Esophagus squamous epithelium (tissue), 5 donors: ENCODE measurements at places on chromosomes 4 and X.

DNA sequence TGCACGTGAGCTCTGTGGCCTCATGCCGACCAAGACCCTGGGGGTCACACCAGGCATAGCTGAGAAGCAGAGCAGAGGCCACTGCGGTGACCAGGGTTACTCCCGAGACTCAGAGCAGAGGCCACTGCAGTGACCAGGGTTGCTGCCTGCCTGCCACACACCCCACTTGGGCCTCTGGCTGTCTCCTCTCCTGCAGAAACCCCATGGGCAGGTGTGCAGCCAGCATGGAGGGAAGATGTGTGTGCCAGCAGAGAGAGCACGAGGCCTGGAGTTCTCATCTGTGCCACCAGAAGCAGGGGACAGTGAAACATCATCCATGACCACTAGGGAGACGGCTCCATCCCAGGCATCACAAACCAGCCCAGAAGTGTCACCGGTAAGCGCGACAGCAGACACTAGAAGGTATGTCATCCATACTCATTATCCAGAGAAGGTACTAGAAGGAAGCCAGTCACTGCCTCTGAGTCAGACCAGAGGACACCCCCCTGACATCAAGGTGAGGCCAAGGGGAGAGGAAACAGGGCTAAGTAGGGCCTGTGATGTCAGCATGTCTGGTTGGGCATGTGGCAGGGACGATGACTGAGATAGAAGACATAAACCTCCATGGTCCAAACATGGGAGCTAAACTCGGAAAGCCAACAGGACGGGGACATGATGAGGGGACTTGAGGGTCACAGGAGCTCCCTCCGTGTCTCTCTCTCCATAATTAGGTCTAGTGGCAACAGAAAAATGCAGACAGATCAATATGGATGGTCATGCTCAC, 24.2 kb upstream of the SPON2 start:
- no peak for DNase-seq

- DNase-seq, result no peak
Measured at GRCh38 chr4:55866290-55866907, 13.0 kb downstream of the EXOC1 start.

GRCh38 chr4:39591290-39591689, 47.4 kb downstream of the SMIM14 start:
- no peak for DNase-seq

- no peak for DNase-seq
Measured at GRCh38 chr4:1012034-1012739, 761 bp downstream of the FGFRL1 start.

- no peak for DNase-seq
Measured at GRCh38 chr4:43244688-43245382, 352.3 kb downstream of the GRXCR1 start.

- no peak for DNase-seq
Measured at GRCh38 chr4:24013668-24014422, 124.0 kb upstream of the PPARGC1A start.

DNA sequence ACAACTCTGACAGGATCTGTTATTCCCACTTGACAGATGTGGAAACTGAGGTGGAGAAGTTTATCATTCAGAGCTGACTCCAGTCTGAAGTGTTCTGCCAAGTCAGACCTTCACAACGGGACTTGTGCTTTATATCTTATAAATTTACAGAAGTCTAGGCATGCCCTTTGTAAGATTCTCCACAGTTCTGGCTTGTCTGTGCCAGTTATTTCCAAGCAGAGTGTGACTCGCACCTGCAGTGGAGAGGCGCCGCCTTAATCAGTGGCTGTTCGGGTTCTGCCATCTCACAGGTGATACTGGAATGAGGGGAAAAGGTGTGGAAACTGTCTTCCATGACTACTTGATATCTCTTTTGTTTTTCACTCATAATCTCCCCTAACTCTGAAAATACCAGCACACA, 63.2 kb downstream of the CPEB2 start:
- no peak for DNase-seq

GRCh38 chr4:153419673-153420278, 46.4 kb upstream of the TMEM131L start:
- no peak for DNase-seq

DNA sequence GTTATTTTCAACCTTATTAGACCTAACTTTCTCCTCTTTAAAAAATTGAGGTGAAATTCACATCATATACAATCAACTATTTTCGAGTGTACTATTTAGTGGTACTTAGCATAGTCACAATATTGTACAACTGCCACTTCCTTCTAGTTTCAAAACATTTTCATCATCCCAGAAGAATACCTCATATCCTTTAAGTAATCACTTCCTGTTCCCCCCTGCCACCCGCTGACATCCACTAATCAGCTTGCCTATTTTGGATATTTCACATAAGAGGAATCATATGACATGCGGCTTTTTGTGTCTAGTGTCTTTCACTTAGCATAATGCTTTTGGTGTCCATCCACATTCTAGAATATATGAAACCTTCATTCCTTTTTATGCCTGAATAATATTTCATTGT, 10.0 kb upstream of the PPA2 start:
- DNase-seq, result no peak

GRCh38 chr4:175068266-175068665, 150.1 kb downstream of the ADAM29 start:
- no peak for DNase-seq

DNA sequence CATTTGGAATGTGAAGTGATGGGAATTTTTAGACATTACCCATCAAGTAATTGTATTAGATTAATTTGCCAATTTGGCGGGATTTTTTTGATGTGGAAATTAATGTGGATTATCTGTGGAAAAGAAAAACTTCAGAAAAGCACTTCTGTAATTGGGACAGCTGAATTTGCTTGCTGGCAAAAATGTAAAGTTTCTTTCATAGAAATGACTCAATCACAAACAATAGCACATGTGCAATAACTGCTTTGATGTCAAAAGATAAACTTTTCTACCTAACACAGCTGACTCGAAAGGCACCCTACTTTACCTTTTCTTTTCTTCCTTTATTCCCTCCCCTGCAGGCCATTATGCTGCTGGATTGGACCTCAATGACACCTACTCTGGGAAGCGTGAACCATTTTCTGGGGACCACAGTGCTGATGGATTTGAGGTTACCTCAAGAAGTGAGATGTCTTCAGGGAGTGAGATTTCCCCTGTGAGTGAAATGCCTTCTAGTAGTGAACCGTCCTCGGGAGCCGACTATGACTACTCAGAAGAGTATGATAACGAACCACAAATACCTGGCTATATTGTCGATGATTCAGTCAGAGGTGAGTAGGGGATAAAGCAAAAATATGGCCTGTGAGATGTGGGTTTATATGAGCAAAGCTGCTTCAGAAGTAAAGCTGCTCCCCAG, 1.4 kb downstream of the AREG start:
- DNase-seq, result no peak

GRCh38 chr4:135917011-135917410, 1615.3 kb downstream of the PCDH18 start:
- DNase-seq, result no peak

DNA sequence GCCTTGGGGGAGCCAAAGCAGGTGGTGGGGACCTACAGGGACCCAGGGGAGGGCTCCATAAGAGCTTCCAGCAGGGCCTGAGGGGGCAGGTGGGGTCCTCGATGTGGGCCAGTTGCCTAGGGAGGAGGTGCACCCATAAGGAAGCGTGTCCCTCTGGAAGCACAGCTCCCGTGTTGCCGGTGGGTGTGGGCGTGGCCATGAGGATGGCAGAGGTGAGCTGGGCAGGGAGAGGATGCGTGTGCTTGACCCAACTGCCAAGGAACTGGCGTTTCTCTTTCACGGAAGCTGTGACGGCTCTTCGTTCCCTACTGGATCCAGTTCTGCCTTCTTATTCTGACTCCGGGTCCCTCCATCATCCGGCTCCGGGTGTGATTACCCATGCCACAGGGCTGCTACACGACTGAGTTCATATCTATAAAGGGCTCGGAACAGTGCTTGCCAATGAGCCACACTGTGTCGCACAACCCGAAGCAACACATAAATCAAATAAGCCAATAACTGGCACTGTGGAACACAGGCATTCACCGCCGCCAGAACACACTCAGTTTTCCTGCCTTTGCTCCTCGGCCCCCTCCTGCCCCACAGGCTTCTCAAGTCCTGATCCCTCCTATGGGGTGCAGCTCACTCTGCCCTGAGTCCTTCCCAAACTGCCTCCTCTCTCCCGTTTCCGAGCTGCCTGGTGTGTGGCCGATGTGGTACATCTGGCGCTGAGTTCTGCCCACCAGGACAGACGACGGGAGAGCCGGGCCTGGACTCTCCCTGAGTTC, 35.5 kb downstream of the RNF212 start:
- no peak for DNase-seq

GRCh38 chrX:12974796-12975669, at the start of gene TMSB4X:
TSS of gene TMSB4X (plus strand) at chrX:12975110.
- peak; percentile 47 for DNase-seq

GRCh38 chrX:100319716-100320115, 90.4 kb downstream of the PCDH19 start:
- no peak for DNase-seq

- DNase-seq, result no peak
Measured at GRCh38 chr4:38832624-38833528, 23.7 kb downstream of the TLR6 start.

DNA sequence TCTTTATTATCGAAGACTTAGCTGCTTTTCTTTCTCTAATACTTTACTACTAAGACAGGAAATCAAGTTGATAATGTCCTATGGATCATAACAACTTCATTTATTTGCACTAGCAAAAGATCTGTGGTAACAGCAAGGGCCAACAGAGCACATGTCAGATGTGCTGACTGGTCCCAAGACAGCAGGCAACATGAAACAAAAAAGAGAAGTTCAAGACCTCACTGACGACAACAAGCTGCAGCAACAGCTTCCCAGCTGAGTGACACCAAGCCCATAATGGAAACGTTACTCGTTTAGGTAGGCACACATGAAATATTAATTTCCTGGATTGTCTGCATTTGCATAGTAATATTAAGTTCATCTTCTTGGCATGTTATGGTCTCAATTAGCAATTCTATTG, 126.9 kb downstream of the UNC5C start:
- DNase-seq, result no peak

DNA sequence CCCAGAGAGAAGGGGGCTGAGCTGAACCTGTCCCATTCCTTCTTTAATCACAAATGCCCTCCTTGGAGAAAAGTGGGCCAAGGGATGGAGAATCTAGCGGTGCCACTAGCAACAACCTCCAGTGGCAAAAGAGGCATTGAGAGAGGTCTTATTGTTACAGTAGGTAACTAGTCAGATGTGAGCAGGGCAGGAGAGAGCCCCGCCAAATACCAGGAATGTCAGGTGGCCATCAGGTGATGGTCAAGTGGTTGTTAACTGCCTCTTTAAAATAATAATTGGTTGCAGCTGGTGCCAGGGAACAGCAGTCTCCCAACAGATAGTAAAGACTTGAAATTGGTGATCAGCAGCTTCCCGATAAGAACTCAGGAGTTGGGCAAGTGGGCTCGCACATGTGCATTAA, 116.1 kb downstream of the EVC2 start:
- no peak for DNase-seq

- no peak for DNase-seq
Measured at GRCh38 chr4:88756149-88756548, 58.5 kb upstream of the NAP1L5 start.

DNA sequence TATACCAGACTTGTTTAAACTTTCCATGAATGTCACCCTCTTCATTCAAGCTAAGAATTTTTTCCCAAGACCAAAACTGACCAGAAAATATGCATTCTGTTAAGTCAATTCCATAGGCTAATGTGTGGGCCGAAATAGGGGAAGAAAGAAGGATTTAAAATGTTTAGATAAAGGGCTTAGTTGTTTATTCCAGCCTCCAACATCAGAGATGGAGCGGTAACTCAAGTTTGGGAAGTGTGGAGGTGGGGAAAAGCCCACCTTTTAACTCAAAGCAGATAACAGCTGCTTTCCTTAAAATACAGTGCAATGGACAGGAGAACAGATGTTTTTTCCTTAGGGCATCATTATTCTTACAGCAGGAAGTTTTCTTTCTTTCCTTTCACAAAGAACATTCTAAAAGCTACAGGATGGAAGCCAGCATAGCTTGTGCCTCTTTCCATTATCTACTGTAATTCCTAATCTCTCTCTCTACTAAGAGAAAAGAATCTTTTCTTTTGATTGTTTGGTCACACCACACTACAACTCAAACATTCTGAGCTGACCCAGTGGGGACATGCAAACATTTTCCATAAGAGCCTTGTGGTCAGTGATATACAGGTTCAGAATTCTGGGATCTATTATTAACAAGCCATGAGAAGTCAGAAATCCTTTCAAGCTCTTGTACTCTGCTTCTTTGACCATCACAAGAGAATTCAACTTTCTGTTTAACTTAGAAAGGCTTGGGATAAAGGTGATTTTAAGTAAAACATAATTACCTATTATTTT, 101.6 kb downstream of the PDE5A start:
- DNase-seq, result no peak

GRCh38 chr4:35461931-35462659, 782.2 kb downstream of the ARAP2 start:
- DNase-seq, result no peak

- no peak for DNase-seq
Measured at GRCh38 chr4:53557669-53558064, 33.6 kb downstream of the LNX1 start.

DNA sequence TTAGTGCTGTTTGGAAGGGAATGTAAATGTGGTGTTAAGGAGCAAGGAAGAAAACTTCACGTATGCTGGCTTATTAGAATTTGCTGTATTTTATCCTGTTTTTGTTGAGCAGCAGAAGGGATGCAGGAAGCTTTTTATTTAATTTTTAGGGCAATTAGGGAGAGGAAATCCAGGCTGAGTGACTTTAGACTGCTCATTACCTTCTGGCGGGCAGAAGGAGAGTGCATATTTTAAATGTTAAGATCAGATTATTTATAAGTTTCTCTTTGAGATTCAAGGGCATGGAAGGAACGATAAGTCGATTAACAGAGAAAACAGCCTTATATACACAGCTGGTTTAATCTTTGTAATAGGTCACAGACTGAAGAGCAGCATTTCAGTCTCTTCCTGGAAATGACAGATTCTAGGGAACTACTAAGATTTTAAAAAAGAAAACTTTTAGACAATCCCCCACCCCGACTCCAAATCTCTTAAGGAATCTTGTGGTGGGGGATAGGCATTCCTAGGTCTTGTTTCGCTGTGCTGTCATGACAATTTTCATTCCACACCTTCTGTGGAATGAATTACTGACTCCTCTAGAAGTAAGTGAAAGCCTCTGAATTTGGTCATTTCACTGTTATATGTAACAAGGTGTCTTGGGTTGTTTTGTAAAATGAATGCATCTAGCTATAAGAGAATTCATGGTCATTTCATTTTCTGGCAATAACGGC, 402.5 kb downstream of the RAPGEF2 start:
- DNase-seq, result no peak
